ENCODE measurements at places on chromosomes 4 and X.
A peak's percentile ranks its signal among the peaks of the same experiment; 100 is the strongest.

DNA sequence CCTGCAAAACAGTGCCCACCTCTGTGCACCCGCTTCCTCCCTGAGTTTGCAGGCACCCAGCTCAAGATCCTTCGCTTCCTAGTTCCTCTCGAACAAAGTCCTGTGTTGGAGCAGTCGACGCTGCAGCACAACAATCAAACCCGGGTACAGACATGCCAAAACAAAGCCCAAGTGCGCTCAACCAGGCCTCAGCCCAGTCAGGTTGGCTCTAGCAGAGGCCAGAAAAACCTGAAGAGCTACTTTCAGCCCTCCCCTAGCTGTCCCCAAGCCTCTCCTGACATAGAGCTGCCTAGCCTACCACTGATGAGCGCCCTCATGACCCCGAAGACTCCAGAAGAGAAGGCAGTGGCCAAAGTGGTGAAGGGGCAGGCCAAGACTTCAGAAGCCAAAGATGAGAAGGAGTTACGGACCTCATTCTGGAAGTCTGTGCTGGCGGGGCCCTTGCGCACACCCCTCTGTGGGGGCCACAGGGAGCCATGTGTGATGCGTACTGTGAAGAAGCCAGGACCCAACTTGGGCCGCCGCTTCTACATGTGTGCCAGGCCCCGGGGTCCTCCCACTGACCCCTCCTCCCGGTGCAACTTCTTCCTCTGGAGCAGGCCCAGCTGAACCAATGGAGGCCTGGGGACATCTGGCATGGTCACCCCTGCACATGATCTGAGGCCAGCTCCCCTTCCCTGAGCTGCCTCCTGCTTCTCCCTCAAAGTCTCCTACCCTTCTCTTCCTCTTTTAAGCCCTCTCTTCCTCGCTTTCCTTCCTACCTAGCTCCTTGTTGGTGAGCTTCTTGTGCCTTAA is 6.9 kb downstream of the APEX2 start:
- no peak for DNase-seq

- DNase-seq, result no peak
These were observed 58.4 kb upstream of the ATOH1 start for GRCh38 chr4:93770201-93770600.

DNA sequence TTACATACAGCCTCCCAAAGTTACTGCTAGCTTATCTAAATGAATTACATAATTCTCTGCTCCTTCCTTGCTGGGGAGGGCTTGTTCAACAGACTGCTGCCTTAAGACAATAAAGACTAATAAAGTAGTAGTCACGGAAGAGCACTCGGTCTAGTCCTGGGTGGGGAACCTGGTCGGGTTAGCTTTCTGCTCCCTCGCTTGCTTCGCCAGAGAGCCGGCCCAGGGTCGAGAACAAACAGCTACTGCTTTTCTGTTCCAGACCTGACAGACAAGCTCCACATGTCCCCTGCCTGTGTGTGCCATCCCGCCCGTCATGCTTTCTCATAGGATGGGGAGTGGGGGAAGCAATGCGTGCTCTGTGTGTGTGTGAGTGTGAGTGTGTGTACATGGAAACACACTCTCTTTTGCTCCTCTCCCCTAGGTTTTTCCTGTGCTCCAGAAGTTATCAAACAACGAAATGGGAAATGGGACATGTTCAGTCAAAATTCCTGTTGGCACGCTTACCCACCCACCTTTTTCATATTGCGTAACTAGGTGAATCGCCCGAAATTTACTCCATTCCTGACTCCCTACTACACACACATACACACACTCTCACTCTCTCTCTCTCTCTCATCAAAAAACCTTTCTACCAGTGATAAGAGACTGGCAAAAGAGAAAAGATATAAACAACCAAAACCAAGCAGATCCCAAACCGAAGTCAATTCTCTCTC is 1.3 kb downstream of the NPY1R start:
- DNase-seq, result no peak

DNA sequence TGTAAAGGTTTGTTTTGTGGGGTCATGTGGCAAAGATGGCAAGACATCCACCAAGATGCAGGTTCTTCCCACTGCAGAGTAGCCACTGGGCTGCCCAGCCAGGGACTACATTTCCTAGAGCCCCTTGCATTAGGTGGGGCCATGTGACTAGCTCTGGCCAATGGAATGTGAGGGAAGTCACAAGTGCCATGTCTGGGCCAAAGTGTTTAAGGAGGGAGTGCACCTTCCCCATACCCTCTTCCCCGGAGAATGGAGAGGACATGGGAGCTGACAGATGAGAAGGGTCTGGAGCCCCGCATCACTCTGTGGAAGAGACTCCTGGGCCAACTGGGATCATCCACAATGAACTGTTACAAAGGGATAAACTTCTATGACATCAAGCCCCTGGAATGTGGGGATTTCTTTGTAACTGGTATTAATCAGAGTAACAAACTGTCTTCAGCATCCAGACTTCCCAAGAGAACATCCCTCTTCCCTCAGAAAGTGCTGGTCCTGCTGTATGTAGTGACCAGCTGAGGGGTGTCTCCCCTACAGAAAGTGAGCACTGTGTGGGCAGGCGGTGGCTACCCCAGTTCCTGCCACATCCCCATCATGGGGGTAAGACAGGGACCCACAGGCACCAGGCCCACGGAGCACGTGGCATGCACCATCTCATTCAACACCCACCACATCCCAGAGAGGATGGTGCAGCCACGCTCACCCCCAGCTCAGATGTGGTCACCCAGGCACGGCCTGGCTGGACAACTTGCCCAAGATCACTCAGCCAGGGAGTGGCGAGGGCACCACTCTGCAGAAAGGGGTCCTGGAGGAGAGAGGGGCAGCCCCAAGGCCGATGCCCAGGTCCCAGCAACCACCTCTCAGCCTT is 10.9 kb downstream of the PPP2R2C start:
- no peak for DNase-seq

DNA sequence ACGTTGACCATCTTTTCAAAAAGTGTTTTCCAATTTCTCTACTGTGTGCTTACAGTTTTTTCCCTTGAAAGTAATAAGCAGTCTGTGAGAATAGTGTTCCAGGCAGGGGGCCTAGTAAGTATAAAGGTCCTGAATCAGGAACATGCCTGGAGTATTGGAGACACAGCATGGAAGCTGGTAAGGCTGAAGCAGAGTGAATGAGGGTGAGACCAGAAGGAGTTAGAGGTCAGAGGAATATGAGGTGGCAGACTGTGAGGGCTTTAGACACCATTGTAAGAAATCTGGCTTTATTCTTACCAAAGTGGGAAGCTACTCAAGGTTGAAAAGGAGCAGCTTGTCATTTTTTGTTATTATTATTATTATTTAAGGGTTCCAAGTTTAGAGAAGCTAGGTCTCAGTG is 107.4 kb downstream of the CT47B1 start:
- DNase-seq, result no peak

DNA sequence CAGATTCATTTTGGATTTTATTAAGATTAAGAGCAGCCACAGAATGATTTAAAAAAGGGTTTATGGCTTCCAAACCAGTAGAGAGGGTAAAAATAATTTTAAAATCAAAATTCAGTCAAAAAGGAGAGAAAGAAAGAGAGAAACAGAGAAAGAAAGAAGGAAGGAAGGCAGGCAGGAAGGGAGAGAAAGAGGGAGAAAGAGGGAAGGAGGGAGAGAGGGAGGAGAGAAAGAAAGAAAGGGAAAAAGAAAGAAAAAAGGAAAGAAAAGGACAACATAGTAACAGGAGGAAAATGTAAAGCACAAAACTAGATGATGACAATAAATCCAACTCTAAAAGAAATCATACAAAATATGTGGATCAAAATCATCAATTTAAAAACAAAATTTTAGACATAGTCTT is 79.6 kb upstream of the FRG1 start:
- DNase-seq, result no peak

DNA sequence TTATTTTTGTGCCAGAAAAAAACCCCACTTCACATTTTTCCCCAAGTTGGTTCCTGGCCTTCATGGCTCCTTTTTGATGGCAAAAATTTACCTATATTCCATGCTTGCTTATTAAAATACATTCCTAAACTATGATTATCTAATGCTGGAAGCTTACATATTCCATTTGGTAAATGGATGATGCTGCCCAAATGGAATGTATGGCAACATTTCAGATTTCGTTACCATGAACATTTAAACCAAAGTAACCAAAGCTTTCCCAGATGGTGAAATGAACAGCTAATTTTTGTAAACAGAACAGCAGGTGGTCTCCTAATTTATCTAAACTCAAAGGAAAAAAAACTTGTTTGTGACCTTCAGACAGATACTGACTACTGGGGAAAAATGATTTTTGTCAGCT is 110.8 kb upstream of the TEX13A start:
- peak; percentile 15 for DNase-seq

DNA sequence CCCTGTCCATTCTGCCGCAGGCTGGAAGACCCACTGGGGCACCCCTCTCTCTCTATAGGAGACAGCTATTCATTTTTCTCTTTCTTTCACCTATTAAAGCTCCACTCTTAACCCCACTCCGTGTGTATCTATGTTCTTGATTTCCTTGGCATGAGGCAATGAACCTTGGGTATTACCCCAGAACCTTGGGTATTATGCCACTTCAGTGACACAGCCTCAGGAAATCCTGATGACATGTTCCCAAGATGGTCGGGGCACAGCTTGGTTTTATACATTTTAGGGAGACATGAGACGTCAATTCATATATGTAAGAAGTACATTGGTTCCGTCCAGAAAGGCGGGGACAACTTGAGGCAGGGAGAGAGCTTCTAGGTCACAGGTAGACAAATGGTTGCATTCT is 13.4 kb downstream of the HTT-AS start:
- no peak for DNase-seq

DNA sequence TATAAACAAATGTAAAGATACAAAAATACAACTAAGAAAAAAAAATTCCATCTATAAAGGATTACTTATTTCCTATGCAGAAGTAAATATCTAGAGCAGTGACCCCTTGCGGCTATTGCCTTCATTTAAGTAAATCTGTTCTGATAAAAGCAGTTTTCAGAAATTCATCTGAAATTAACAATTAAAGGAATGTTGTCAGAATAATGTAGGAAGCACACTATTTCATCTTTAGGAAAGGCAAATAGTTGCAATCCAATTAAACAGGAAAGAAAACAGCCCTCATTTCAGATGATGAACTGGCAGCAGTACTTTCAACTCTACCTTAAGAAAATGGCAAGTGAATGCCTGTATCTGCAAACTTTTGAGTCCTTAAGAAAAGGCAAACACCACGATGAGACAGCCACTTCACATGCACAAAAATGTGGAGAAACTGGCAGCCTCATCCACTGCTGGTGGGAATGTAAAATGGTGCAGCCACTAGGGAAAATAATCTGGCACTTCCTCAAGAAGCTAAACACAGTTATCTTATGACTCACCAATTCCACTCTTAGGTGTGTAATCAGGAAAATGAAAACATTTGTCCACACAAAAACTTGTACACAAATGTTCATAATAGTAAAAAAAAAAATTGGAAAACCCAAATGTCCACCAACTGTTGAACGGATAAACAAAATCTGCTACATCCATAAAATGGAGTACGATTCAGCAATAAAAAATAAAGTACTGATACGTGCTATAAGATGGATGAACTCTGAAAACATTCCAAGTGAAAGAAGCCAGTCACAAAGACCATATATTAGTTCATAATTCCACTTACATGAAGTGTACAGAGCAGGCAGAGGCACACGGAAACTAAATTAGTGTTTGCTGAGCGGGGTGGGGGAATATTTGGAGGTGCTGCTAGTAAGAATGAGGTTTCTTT is 2.0 kb upstream of the THAP9 start:
- peak; percentile 88 for DNase-seq

GRCh38 chrX:109704563-109704962 is 28.5 kb downstream of the ACSL4 start:
- DNase-seq, result no peak

DNA sequence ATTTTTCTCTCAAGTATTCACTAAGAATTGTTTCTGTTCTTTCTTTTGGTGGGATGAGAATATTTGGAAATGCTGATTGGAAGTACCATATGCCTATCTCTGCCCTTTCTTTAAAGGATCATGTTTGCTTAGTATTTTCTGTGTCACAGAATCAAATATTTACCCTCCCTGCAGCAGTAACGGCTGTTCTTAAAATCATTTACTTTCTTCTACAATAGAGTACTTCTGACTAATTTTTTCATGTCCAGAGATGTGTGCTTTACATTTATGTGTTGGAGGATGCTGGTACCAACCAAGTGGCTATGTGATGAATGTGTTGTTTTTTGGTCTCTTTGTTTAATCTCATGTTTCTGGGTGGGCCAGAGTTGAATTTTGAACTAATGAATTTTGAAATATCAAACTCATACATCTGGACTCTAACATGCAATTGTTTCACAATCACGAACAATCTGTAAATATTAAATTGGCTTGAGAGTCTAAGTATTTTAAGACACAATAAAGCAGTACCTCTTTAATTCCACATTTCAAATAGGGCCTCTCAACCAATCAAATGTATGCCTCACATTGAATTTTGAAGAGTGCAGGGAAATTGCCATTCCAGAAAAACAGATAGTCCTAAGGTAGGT is 59.4 kb upstream of the ARSJ start:
- no peak for DNase-seq

- peak; percentile 20 for DNase-seq
These were observed 2.5 kb downstream of the NYX start for GRCh38 chrX:41449615-41450014.

- DNase-seq, result no peak
These were observed 57.3 kb upstream of the WDR19 start for GRCh38 chr4:39124885-39125599.

- no peak for DNase-seq
These were observed 236.5 kb downstream of the PARM1 start for GRCh38 chr4:75169427-75169826.

- DNase-seq, result no peak
These were observed 183.2 kb upstream of the WDFY3 start for GRCh38 chr4:85149676-85150075.

- no peak for DNase-seq
These were observed 37.3 kb downstream of the HCCS start for GRCh38 chrX:11148401-11148800.

DNA sequence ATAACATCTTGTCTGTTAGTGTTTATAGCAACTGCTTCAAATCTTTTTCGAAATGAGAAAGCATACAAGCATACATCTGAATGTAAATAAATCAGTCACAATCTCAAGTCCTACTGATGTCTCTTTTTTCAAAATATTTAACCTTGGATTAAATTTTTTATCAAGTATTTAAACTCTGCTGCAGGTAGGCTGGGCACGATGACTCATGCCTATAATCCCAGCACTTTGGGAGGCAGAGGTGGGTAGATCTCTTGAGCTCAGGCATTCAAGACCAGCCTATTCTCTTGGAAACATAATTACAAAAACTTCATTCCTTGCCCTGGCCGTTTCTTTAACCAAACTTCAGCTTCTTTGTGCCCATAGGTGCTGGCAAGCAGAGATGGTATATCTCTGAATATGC is 540.3 kb upstream of the GALNT7 start:
- no peak for DNase-seq

DNA sequence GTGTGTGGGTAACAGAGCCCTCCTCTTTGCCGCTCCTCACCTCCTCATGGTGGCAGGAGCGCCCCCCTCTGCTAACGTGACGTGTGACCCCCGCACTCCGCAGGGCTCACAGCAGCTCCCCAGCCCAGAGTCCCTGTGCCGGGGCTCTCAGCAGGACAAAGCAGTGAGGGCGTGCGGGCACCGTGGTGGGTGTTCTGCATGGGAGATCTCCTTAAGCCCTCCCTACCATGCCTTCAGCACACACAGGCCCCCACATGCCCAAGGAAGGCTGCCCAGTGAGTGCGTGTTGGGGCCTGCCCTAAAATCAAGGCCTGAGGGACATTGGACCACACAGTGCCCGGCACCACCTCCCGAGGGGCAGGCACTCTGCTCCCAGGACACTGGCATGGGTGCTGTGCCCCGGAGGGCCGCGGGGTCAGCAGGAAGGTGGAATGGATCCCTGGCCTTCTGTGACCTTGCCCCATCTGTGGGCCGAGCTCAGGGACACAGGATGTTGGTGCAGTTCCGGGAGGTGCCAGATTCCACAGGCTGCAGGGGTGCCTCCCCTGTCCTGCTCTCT is 10.1 kb downstream of the PSAPL1 start:
- no peak for DNase-seq
